ENCODE measurements at places on chromosomes 1 and 21. TPM values are rescaled to one million over a fixed set of nuclear protein-coding genes. Genes with fewer than 3 reads are reported as not detected.

The LELP1 gene
- total RNA-seq: not detected

The CAP1 gene
- 328 TPM for total RNA-seq

The ACKR1 gene
- total RNA-seq: not detected

The SYTL1 gene
- total RNA-seq: 96.0 TPM

The SMIM11 gene
- total RNA-seq: 5.4 TPM

The KRTAP10-3 gene
- total RNA-seq: not detected

The CR1L gene
- total RNA-seq: not detected
